ENCODE measurements at places on chromosomes 7 and 10.

DNA sequence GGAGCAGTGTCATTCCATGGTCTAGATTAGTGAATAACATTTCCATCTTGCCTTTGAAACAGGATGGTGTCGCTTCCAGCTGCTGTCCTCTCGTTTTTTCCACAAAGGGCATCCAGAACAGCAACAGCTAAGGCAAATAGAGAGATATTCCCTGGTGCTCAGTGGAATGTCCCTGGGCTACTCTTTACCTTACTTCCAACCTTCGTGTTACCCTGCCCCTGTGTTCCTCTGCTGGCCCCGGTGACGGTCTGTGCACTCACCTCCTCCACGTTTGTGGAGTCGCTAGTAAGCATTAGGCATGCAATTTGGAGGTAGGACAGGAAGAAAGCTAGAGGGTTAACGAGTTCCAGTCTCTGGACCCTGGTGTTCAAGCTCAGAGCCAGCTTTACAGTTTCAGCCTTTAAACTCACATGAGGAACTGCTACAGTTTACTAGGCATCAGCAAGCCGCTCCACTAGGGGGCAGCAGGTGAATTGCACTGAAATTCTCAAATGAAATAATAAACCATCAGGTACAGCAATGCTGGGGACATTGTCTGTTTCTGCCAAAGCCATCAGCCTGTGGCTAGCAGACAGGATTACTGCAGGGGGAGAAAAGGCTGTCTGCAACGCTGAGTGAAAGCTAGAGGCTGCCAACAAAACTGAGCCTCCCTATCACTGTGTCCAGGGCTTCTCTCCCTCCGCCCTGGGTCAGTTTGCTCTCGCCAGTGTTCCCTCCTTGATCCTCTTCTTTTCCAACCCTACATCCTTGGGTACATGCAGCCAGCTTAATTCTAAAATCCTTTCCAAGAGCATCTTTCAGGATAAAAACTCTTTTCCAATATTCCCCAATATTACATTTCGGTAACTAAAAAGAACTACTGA lies 9.0 kb downstream of the MRPL32 start:
- DNase-seq = peak; percentile 74

DNA sequence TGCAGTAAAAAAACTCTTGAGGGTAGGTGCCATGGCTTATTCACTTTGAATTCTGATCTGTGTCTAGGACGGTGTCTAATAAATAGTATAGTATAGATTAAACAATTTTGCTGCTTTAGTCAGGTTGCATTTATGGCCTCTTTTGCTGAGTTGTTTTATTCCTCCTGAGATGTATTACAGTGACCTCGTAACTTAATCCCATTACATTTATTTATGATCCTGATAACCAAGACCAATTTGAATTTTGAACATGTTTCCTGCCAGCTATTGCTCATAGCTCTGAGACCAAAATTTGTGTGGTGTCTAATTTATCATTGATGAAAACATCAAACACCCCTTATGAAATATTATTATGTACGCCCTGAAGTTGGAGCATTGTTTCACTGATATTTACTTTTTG lies 381.9 kb upstream of the SEMA3C start:
- no peak for DNase-seq

- peak; percentile 2 for DNase-seq
These were observed 108.2 kb downstream of the INPP5A start for GRCh38 chr10:132645630-132646442.

DNA sequence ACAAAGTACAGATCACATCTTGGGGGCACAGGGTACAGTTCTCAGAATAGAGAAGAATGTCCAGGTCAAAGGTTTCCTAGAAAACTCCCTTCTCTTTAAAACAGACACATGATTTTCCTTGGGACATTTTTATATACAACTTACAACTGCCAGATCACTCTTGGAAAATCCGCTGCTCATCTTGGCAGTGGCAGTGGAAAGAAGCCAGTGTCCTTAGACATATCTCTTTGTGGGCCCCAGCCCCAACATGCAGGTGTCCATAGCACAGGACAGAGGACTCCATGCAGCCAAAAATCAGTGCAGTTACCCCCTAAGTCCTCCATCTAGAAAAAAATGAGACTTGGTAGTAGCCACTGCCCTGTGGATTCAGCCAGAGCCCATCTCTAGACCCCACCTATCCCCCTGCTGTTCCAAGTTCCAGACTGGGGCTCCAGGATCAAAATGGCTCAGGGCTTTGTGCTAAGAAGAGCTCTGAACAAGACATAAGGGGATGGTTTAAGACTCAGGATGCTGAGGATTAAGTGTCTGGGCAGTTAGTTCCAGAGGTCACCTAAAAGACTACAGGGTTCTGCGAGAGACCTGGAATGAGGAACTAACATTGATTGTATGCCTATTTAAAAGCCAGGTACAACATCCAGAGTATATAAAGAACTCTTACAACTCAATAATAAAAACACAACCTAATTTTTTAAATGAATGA lies 34.4 kb downstream of the HIPK2 start:
- DNase-seq = no peak

- DNase-seq = no peak
These were observed 244.0 kb downstream of the SKAP2 start for GRCh38 chr7:26620352-26620751.

DNA sequence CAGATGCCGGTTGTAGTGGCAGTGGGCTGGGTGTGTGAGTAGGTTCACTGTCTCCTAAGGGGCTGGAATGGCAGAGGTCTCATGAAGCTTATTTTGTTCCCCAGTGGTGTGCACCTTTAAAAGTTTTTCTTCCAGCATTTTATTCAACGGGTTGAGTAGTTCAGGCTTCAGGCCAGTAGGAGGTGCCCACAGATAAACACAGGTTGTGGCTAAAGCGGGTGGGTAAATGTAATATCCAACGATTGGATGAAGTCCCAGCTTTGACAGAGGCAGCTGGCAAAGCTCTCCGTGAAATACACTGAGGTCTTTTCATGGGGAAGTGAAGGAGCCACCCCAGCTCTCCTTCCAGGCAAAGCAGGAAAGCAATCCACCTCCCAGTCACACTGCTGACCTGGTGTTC lies 339.8 kb upstream of the LRRTM3 start:
- peak; percentile 13 for DNase-seq

Measured in body of pancreas (tissue), 4 donors.